Keratinocyte (primary cell): ENCODE measurements at places on chromosomes 5 and 9. TPM values are rescaled to one million over a fixed set of nuclear protein-coding genes. Genes with fewer than 3 reads are reported as not detected.

NRARP gene
- 0.43 to 2.4 TPM (median 2.2 TPM) in 3 replicates for polyA plus RNA-seq

FAM169A gene
- 7.2 to 13.1 TPM (median 8.9 TPM) in 3 replicates for polyA plus RNA-seq

CNTNAP3 gene
- polyA plus RNA-seq = 3.5 to 9.3 TPM (median 6.7 TPM) in 3 replicates

GMCL2 gene
- not detected in 3 replicates for polyA plus RNA-seq

C1QTNF2 gene
- 0.03 to 0.07 TPM (median 0.05 TPM) in 3 replicates for polyA plus RNA-seq

CDX1 gene
- polyA plus RNA-seq = not detected in 3 replicates

IFNE gene
- 0.51 to 3.9 TPM (median 2.6 TPM) in 3 replicates for polyA plus RNA-seq

DNA sequence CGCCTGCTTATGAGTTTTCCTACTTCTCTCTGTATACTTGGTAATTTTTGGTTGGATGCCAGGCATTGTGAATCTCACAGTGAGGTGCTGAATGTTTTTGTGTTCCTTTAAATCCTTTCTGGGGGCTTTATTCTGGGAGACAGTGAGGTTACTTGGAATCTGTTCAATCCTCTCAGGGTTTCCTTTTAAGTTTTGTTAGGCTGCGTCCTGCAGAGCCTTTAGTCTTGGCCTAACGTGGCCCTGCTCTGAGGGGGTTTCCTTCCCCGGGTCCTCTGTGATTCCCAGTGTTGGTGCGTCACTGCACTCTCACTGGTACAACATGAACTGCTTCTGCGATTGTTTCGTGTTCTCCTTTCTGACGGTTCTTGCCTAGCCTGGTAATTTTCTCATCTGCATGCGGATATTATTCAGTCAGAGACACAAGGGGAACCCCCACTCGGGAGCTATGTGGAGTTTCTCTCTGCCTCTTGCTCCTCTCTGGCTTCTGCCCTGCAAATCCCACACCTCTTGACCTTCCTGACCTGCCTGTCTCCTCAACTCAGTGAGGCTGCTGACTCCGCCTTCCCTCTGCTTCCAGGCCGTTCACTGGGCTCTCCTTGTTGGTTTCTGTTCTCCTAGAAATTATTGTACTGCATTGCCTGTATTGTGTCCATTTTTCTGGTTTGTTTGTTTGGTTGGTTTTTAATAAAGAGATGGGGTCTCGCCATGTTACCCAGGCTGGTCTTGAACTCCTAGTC lies 128.1 kb downstream of the DAB2IP start:
- no peaks in the 10 kb centered on the region for H3K27me3 ChIP-seq
- H3K27ac ChIP-seq = no peak overlapping the region
- no peaks in the 10 kb centered on the region for H3K4me1 ChIP-seq
- DNase-seq = no peak
- H3K36me3 ChIP-seq = peaks cover 63% of the 10 kb centered on the region
- no peak overlapping the region for H3K4me3 ChIP-seq

- H3K4me3 ChIP-seq = no peak overlapping the region
- H3K27me3 ChIP-seq = peaks cover 23% of the 10 kb centered on the region
- no peak overlapping the region for H3K27ac ChIP-seq
- no peak for DNase-seq
- no peaks in the 10 kb centered on the region for H3K36me3 ChIP-seq
Measured at GRCh38 chr9:79254900-79255650, 316.7 kb upstream of the TLE4 start.

GRCh38 chr9:87766697-87767096 lies 40.8 kb downstream of the CTSL start:
- H3K27ac ChIP-seq = peak overlapping the region; percentile 47
- DNase-seq = peak; percentile 38
- no peak overlapping the region for H3K4me3 ChIP-seq
- H3K4me1 ChIP-seq = peaks cover 19% of the 10 kb centered on the region
- H3K36me3 ChIP-seq = no peaks in the 10 kb centered on the region
- H3K27me3 ChIP-seq = no peaks in the 10 kb centered on the region

DNA sequence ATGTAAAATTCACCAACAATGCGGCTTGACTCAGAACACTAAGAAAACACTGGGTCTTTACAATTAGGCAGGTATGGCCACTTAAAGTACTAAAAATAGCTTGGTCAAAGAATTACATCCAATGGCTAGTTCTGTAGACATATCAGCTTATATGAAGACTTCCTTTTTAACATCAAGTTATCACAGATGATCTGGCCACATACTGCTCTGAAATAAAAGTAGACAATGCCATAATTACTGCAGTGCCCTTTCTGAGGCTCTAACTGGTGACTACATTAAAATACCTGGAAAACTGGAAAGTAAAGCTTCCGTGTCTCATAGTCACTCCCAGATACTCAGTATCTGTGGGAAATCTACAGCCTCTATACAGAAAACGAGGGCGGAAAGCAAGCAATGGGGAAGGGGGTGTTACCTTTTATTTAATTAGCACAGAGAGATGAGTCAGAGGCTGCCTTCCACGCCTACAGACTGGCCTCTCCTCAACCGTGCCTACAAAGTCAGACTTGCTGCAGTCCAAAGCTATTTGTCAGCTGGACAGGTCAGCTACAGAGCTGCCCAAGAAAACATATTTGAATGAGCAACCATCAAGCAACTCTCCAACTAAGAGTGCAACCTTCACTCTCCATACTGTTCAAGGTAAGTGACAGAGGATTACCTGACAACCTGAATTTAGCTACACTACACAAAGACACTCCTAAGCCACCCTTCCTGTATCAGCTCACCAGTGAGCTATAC lies 8.7 kb downstream of the SERINC5 start:
- peak; percentile 71 for DNase-seq

- H3K4me1 ChIP-seq = no peaks in the 10 kb centered on the region
- no peak overlapping the region for H3K4me3 ChIP-seq
- no peaks in the 10 kb centered on the region for H3K36me3 ChIP-seq
- DNase-seq = no peak
- H3K27me3 ChIP-seq = no peaks in the 10 kb centered on the region
Measured at GRCh38 chr9:119853126-119853525, 483.9 kb upstream of the BRINP1 start.

DNA sequence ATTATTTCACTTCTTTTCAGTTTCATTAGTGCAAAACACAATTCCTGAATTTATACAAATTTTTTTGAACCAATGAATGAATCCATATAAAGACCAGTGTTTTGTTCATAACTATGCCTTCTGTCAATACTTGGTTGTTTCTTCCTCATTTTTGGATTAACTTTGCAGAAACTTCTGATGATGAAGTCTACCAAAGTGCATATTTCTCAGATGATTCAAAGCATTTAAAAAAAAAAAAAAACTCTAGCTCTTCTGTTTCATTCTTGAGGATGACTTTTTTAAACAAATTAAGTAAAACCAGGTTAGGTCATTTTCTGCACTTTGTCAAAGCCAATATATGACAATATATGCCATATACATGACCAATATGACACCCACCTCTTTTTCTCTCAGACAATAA lies 92.6 kb downstream of the CHSY3 start:
- no peak for DNase-seq
- H3K4me1 ChIP-seq = no peaks in the 10 kb centered on the region
- H3K36me3 ChIP-seq = no peaks in the 10 kb centered on the region
- H3K27ac ChIP-seq = no peak overlapping the region
- H3K4me3 ChIP-seq = no peak overlapping the region

GRCh38 chr5:93575461-93576414 lies 5.3 kb downstream of the NR2F1-AS1 start:
- H3K36me3 ChIP-seq = no peaks in the 10 kb centered on the region
- H3K4me3 ChIP-seq = no peak overlapping the region
- H3K27ac ChIP-seq = no peak overlapping the region
- H3K27me3 ChIP-seq = peaks cover 82% of the 10 kb centered on the region
- no peak for DNase-seq
- peaks cover 9% of the 10 kb centered on the region for H3K4me1 ChIP-seq

GRCh38 chr9:8880060-8880459 lies 1080.5 kb upstream of the DMAC1 start:
- no peaks in the 10 kb centered on the region for H3K27me3 ChIP-seq
- H3K36me3 ChIP-seq = no peaks in the 10 kb centered on the region
- DNase-seq = no peak
- H3K4me1 ChIP-seq = no peaks in the 10 kb centered on the region
- no peak overlapping the region for H3K4me3 ChIP-seq

GRCh38 chr9:97980918-97981845 lies 2.0 kb upstream of the ANP32B start:
- H3K27ac ChIP-seq = peak overlapping the region; percentile 66
- no peaks in the 10 kb centered on the region for H3K27me3 ChIP-seq
- peak overlapping the region; percentile 34 for H3K4me3 ChIP-seq

GRCh38 chr5:179668391-179668790 lies 12.4 kb downstream of the CBY3 start:
- DNase-seq = no peak
- H3K27me3 ChIP-seq = no peaks in the 10 kb centered on the region
- H3K36me3 ChIP-seq = peaks cover 3% of the 10 kb centered on the region
- H3K4me1 ChIP-seq = no peaks in the 10 kb centered on the region
- no peak overlapping the region for H3K27ac ChIP-seq

DNA sequence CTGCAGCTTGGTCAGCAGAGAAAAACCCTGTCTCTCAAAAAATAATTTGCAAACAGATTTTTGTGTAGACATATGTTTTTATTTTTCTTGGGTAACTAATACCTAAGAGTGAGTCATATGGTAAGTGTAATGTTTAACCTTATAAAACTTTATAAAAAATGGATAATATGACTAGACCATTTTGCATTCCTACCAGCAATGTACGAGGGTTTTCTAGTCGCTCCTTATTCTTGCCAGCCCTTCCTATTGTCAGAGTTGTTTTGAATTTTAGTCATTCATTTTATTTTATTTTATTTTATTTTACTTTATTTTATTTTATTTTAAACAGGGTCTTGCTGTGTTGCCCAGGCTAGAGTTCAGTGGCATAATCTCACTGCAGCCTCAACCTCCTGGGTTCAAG lies 37.8 kb downstream of the RABGAP1 start:
- no peak overlapping the region for H3K27ac ChIP-seq
- H3K27me3 ChIP-seq = no peaks in the 10 kb centered on the region
- no peaks in the 10 kb centered on the region for H3K36me3 ChIP-seq
- DNase-seq = no peak

DNA sequence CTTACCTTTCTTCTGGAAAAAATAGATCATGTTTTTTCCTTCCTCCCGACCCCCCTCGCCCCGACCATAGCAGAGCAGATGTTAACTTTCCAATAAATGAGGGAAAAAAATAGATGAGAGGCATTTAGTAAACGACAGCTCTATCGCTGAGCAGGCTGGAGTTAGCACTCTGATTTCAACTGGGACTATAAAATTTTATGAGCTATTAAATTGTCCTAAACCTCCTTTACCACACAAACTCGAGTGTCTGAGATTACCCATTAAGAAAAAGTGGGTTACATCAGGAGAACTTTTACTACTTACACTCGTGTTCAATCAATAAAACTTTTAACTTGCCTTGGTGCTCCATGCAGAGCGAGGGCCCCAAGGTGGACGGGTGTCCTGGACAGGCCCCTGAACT lies 59.8 kb upstream of the RNU6ATAC start:
- peaks cover 5% of the 10 kb centered on the region for H3K4me1 ChIP-seq
- no peak overlapping the region for H3K27ac ChIP-seq
- DNase-seq = no peak
- H3K4me3 ChIP-seq = no peak overlapping the region
- H3K36me3 ChIP-seq = no peaks in the 10 kb centered on the region

- no peak for DNase-seq
- no peak overlapping the region for H3K27ac ChIP-seq
- peaks cover 5% of the 10 kb centered on the region for H3K27me3 ChIP-seq
- H3K4me3 ChIP-seq = no peak overlapping the region
Measured at GRCh38 chr5:142086229-142086628, 22.4 kb upstream of the NDFIP1 start.

DNA sequence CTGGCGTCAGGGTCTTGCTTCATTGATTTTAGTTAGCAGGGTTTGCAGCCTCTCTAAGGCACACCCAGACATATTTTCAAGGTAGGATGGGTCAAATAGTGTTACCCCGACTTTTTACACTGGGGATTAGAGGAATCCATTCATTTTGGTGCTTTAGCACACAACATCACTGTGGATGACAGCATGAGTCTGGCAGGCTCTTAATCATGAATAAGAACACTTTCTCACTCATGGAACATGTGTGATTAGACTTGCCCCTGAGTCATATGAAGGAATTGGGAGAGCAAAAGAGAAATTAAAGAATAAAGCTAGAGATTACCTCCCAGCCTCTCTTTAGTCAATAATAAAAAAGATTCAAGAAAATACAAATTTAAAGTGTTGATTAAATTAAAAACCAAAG lies 175.6 kb downstream of the SEMA5A start:
- H3K27ac ChIP-seq = no peak overlapping the region
- H3K27me3 ChIP-seq = no peaks in the 10 kb centered on the region
- H3K4me3 ChIP-seq = no peak overlapping the region

DNA sequence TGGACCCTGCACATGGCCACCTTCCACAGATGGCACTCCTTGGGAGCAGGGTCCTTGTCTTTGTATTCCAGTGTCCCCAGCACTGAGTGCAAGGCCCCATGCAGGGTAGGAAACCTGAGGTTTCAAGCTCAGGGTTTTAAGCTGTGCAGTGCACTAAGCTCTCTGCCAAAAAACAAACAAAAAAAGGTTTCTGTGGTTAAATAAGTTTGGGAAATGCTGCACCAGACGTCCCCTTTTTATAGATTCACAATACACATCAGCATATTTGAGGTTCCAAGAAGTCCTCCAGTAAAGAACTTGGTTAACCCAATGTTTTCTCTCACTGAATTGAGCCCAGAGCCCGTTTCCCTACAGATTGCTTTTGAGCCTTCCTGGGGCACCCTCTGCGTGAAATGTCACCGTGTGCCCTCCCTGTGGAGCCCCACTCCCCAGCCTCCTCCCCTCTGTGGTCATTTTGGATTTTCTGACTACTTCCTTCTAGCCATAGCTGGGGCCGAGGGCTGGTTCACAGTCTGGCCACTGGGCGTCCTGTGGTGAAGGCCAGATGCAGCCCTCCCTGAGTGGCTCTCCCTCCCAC lies 17.1 kb downstream of the DELE1 start:
- H3K27ac ChIP-seq = no peak overlapping the region
- peaks cover 29% of the 10 kb centered on the region for H3K36me3 ChIP-seq
- no peak for DNase-seq

GRCh38 chr9:36744678-36745077 lies 172.0 kb downstream of the MELK start:
- peaks cover 9% of the 10 kb centered on the region for H3K27me3 ChIP-seq
- no peaks in the 10 kb centered on the region for H3K36me3 ChIP-seq
- H3K4me3 ChIP-seq = no peak overlapping the region
- H3K27ac ChIP-seq = no peak overlapping the region
- no peaks in the 10 kb centered on the region for H3K4me1 ChIP-seq

DNA sequence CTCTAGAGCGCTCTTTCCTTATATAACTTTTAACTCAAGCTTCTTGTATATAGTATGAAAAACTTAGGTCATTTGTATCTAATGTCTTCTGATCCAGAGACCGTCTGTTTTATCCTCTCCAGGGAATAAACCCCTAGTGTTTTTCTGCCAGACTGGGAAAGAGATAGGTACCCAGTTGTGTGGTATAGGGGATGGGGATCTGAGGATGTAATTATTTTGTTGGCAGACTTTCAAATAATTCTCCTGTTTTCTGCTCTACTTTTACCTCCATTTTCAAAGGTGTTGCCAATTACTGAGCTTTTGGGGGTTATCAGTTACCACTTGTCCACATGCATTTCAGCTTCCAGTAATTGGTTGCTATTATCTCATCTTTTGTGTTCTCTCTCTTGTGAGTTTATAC lies 17.9 kb downstream of the CCDC171 start:
- H3K4me3 ChIP-seq = no peak overlapping the region
- H3K27ac ChIP-seq = no peak overlapping the region
- H3K27me3 ChIP-seq = no peaks in the 10 kb centered on the region
- no peaks in the 10 kb centered on the region for H3K4me1 ChIP-seq
- no peaks in the 10 kb centered on the region for H3K36me3 ChIP-seq

- H3K27me3 ChIP-seq = no peaks in the 10 kb centered on the region
- no peak overlapping the region for H3K27ac ChIP-seq
- H3K4me3 ChIP-seq = no peak overlapping the region
Measured at GRCh38 chr5:111635151-111635902, 121.7 kb downstream of the NREP start.
